ENCODE measurements at places on chromosomes 16 and 17.

GRCh38 chr17:73831699-73832098 is 187.5 kb upstream of the SDK2 start:
- DNase-seq: no peak

GRCh38 chr16:54953461-54953860 is 22.8 kb downstream of the IRX5 start:
- DNase-seq: no peak

GRCh38 chr17:7177954-7178477 is 1.2 kb downstream of the ASGR1 start:
- DNase-seq: no peak

GRCh38 chr16:14015948-14016347 is 55.2 kb upstream of the MRTFB start:
- DNase-seq: no peak

- DNase-seq: peak; percentile 70
These were observed 1.8 kb downstream of the GJD3 start for GRCh38 chr17:40362696-40363110.

GRCh38 chr17:48738424-48738802 is 9.9 kb upstream of the HOXB13 start:
- no peak for DNase-seq

- DNase-seq: no peak
These were observed 1.3 kb downstream of the CLUH start for GRCh38 chr17:2710071-2710802.

DNA sequence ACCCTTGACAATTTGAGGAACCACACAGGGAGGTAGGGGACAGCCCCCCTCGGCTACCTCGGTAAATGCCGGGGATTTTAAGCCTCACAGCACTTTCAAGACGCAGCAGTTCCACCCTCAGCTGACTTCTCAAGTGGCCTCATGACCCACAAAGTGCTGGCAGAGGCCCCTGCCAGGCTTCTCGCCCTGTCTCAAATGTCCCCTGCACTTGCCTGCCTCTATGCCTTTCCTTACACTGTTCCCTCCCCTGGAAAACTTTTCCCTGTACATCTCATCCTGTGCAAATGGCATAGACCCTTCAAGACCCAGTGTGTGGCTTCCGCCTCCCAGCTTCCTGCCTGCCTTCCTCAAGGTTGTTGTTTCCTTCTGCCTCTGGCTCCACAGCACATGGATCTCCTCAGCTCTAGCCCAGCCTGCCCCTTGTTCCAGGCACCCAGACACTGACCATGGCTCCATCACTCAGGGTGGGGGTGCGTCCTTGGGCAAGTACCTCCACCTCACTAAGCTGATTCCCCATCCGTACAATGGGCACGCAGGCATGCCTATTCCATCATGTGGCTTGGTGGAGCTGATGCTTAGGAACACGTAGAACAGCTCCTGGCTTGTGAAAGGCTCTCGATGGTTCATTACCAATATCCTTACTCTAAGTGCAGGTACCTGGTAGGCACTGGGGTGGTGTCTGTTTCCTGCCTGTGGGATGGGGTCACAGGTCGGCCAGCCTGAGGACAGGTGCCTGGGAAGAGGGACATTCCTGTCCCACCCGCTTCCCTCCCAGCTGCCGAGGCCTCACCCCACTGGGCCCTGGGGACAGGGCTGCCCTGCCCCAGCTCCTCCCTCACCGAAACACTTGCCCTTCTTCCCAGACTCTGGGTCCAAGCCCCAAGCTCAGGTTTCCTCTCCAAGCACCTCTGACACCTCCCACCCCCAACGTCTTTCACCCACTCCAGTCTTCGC is 24.0 kb downstream of the MMP15 start:
- DNase-seq: no peak

- DNase-seq: no peak
These were observed 384.9 kb downstream of the GRIN2A start for GRCh38 chr16:9797306-9797705.

GRCh38 chr16:20889625-20890275 is 10.4 kb downstream of the DCUN1D3 start:
- DNase-seq: no peak
